ENCODE measurements at places on chromosomes 7 and 10.

DNA sequence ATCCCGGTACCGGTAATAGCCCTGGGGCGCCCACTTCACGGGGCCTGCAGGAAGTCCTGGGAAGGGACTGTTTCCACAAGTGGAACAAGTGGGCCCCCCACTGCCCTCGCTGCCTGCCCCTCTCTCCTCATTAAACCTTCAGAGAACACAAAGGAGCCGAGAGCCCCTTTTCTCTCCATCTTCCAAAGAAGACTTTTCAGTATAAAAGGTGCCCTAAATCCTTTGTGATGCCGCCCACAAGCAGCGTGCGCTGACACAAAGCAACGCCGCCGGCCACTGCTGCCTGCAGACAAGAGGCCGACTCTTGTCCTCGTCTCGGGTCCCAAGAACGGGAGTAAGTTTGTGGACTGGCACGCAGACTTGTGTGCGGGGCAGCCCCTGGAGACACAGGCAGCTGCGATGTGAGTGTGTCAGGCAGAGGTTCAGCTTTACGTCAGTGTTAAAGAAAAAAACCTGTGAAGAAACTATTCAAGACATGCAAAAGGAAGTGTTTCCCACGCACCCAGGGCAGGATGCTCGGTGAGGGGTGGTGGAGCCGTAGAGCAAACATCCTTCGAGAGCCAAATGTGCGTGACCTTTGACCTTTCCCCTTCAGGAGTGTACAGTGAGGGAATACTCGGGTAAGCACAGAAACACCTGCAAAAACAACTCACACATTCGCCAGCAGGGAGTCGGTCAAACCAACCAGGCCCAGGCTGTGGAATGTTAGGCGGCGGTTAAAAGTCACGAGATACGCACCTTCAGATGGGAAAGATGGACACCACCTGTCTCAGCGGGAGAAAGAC lies 118.2 kb downstream of the VIPR2 start:
- no peak for DNase-seq

- no peak for DNase-seq
These were observed 47.5 kb upstream of the AGR3 start for GRCh38 chr7:16929146-16929762.

- no peak for DNase-seq
These were observed 29.4 kb downstream of the CTBP2 start for GRCh38 chr10:125130916-125131315.

- no peak for DNase-seq
These were observed 1027.5 kb downstream of the GATA3 start for GRCh38 chr10:9081961-9082360.

DNA sequence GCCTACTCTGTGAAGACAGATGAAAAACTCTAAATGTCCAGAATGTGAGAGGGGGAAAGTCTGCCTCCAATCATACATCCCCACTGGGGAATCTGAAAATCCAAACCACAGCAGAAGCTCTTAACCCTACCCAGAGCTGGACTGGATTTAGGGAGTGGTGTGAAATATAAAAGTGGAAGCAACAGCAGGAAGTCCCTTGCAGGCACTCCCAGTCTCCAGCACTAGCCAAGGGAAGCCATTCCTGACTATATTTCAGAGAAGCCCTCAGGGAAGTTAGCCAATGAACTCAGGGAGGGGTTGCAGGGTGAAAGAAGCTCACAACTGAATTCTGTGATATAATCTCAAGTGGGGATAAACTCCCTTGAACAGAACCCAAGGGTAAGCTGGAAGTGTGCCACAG lies 51.5 kb downstream of the CRPPA start:
- DNase-seq = no peak

All from fibroblast of skin of left quadriceps (primary cell).